T-helper 2 cell treated with Interferon-gamma antibody and Interleukin-4, amounts not matched to agents 100 ng/mL and 5 ng/mL, for 36 hours (primary cell): ENCODE measurements at places on chromosomes 1 and 21. TPM values are rescaled to one million over a fixed set of nuclear protein-coding genes. Genes with fewer than 3 reads are reported as not detected.

Gene HAO2
- not detected in 2 replicates for total RNA-seq

Gene KCNK1
- 6.0 and 6.8 TPM in 2 replicates for total RNA-seq

Gene TAL1
- total RNA-seq: not detected in 2 replicates

Gene TFF2
- not detected in 2 replicates for total RNA-seq

Gene AGPAT3
- total RNA-seq: 126 and 127 TPM in 2 replicates

Gene SGIP1
- total RNA-seq: not detected in 2 replicates

Gene LDLRAD1
- not detected in 2 replicates for total RNA-seq

Gene HSD3B1
- not detected in 2 replicates for total RNA-seq

Gene ZBTB8A
- 0.39 and 0.64 TPM in 2 replicates for total RNA-seq

Gene SUSD4
- total RNA-seq: 1.7 and 2.4 TPM in 2 replicates

Gene GNG4
- 0.93 and 1.8 TPM in 2 replicates for total RNA-seq

Gene KMO
- total RNA-seq: not detected in 2 replicates

Gene COPA
- 141 and 152 TPM in 2 replicates for total RNA-seq

Gene RAB25
- not detected in 2 replicates for total RNA-seq

Gene RNF187
- total RNA-seq: 130 and 134 TPM in 2 replicates

Gene MROH9
- total RNA-seq: not detected in 2 replicates
